ENCODE measurements at places on chromosomes 12 and 14.

- DNase-seq: no peak
Observed at GRCh38 chr12:89936631-89937030, 228.0 kb upstream of the ATP2B1 start.

- no peak for DNase-seq
Observed at GRCh38 chr14:94481468-94482131, 5.6 kb upstream of the SERPINA9 start.

GRCh38 chr14:86712176-86712575, 1182.2 kb downstream of the FLRT2 start:
- no peak for DNase-seq

DNA sequence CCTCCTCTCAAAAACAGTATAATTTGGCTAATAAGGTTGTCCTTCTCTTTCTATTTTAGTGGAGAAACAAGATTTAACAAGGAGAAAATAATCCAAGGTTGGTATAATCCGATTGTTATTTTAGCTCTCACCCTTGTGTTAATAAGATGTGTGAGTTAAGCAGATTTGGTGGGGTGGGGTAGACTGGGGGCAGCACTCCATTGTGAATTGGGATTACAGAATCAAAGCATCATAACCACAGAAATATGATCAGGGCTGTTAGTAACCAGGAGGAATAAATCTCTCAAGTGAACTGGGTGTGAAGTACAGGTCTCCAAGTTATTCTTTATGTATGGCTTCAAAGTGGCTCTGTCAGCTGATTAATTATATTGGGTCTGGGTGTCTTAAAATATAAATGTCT, 10.2 kb downstream of the TIGAR start:
- DNase-seq: no peak

GRCh38 chr12:65510584-65511050, 232.1 kb downstream of the MSRB3 start:
- no peak for DNase-seq

DNA sequence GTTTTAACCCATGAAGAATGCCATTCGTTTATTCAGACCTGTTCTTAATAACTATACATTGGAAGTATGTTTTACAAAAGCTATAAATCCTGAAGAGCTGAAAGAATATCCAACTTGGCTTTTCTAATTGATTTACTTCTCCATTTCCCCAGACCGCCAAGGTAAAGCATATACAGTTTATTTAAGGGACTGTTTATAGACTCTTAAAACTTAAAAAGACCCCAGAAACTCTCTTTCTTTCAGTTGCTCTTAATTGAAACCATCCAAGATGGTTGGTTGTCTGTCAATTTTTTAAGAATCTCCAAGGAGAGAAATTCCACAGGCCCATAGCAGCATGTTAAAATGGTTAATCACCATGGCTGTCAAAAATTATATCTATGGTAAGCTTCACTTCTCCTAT, 8.8 kb downstream of the IGF1 start:
- DNase-seq: no peak

- no peak for DNase-seq
Observed at GRCh38 chr14:99249389-99249788, 22.6 kb downstream of the BCL11B start.

DNA sequence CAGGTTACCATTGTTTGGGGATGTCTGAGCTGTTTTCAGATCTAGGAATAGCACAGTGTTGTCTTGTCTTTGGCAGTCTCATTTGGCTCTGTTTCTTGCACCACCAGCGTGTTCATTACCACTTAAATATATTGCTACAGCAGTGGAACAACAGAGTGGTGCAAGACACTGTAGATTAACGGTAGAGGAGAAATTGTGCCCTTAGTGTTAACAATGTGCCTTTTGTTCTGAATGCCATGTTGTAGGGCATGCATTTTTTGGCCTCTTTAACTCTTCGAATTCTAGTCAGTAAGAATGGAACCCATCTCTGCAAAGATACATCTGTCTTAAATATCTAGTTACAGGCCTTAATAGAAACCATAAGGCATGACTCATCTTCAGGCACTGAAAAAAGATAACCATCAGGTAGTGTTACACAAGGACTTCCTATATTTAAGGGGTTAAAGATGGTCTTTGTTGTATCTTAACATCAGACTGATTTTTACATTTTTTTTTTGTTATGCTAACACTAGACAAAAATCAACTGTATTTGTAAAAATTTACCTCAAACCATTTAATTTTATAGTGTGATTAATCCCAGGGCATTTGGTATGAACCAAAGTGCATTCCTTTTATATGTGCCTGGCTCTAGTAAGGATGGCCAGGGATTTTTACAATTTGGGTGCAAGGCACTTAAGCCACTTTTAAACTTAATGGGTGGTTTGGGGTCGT, 12.9 kb downstream of the DYRK2 start:
- DNase-seq: no peak

DNA sequence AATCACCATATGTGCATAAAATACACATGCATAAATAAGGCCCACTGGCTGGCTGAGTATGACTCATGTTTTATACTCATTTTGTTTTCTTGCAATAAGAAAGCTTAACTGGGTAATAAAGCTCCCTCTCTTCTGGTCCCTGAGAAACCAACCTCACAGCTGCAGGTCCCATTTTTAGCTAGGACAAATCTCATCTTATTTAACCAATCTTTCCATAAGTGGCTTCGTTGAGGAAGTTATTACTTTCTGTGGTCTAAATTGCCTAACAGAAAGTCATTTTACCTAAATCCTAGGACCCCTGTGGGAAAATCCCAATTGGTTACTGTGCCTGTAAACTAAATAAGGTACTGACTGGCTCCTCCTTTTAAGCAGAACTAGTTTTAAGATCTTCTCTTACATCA, 232.8 kb upstream of the FBXO33 start:
- no peak for DNase-seq

- DNase-seq: no peak
Observed at GRCh38 chr12:75389706-75390105, 1.2 kb upstream of the GLIPR1L2 start.

DNA sequence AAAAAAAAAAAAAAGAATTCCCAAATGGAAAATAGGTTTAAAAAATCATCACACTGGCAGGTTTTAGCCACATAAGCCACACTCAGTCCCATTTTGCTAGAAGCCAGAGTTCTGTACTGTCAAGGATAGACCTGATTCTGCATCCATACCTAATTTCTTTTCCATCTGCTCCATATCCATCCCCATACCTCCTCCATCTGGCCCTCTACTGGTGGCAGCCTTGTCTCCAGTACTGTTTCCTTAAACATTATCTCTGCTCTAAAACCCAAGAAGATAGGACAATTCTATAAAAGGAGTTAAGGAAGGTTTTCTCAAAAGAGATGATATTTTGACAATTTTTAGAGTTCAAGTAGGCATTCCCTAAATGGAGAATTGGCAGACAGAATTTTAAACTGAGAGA, 26.0 kb upstream of the RXYLT1 start:
- no peak for DNase-seq
